Activated T-helper 1 cell treated with anti-CD3 and anti-CD28 coated beads, Interleukin-12 subunit alpha, Interleukin-12 subunit beta, Interleukin-2, Interleukin-4 antibody, amounts not matched to agents 30 ng/mL and 10 ng/mL and 1 ng/mL, durations not matched to agents 14 hours and 24 hours and 36 hours (primary cell): ENCODE measurements at places on chromosomes 5 and 9. TPM values are rescaled to one million over a fixed set of nuclear protein-coding genes. Genes with fewer than 3 reads are reported as not detected.

DNA sequence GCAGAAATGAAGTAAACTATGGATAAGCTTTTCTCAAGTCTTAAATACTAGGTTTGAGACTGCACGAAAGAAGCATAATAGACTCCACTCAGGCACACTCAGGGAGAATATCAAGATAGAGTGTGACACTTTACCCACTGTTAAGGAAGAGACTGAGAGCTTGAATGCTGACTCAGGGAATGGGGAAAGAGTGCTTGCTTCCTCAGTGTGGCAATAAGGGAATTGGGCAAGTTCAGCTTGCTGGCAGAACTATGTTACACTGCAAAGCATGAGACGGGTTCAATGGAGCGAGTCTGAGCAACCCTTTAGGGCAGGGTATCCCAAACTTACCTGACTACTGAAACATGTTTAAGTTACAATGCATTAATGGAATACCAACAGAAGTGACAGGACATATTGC, 237.7 kb upstream of the MEF2C start:
- no peaks in the 10 kb centered on the region for H3K4me1 ChIP-seq
- no peak overlapping the region for H3K27ac ChIP-seq
- no peak overlapping the region for H3K4me3 ChIP-seq
- no peak for DNase-seq

DNA sequence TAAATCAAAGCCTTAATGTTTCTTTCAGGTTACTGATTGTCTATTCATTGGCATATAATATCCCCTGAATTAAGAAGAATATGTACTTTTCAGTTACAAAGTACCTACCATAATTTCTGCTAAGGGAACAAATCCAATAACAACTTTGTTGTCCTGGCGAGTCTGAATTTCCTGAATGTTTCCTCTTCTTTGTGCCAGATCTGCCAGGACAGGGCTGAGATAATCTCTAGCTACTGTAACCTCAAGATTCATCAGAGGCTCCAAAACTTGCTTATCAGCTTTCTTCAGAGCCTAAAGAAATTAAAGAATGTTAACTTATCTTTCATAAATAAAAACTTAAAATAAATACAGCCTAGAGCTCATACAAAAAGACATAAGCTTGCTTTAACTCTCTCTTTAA, 37.2 kb downstream of the HEXB start:
- no peaks in the 10 kb centered on the region for H3K4me1 ChIP-seq
- no peak overlapping the region for H3K27ac ChIP-seq
- H3K36me3 ChIP-seq = peaks cover 43% of the 10 kb centered on the region
- H3K4me3 ChIP-seq = no peak overlapping the region
- DNase-seq = no peak
- no peaks in the 10 kb centered on the region for H3K27me3 ChIP-seq

- peaks cover 4% of the 10 kb centered on the region for H3K27me3 ChIP-seq
- no peak overlapping the region for H3K27ac ChIP-seq
- no peak for DNase-seq
- H3K36me3 ChIP-seq = no peaks in the 10 kb centered on the region
These were observed 82.0 kb upstream of the PCAT7 start for GRCh38 chr9:94472806-94473360.

- H3K36me3 ChIP-seq = no peaks in the 10 kb centered on the region
- DNase-seq = no peak
- no peaks in the 10 kb centered on the region for H3K4me1 ChIP-seq
- no peaks in the 10 kb centered on the region for H3K27me3 ChIP-seq
These were observed 387.5 kb downstream of the FAM170A start for GRCh38 chr5:120016717-120017382.

DNA sequence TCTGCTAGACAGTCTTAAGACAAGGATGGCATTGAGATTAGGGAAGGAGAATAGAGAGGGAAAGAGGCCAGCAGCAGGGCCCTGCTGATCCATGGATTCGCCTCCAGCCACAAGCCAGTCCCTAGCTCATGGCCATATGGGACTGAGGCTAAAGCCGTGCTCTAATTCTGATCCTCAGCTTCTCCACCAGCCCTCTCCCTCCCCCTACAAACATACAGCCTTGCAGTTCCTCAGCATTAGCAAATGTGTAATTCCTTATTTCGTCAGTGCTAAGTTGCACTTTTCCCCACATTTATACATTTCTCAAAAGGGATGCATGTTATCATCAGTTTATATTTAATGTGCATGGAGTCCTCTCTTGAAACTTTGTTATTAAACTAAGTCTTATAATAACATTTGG, 34.8 kb downstream of the ZNF462 start:
- no peak overlapping the region for H3K4me3 ChIP-seq
- H3K36me3 ChIP-seq = no peaks in the 10 kb centered on the region
- H3K4me1 ChIP-seq = no peaks in the 10 kb centered on the region
- no peak for DNase-seq

- no peak for DNase-seq
- H3K27ac ChIP-seq = no peak overlapping the region
- no peaks in the 10 kb centered on the region for H3K36me3 ChIP-seq
- no peak overlapping the region for H3K4me3 ChIP-seq
- peaks cover 3% of the 10 kb centered on the region for H3K27me3 ChIP-seq
- peaks cover 14% of the 10 kb centered on the region for H3K4me1 ChIP-seq
These were observed 64.5 kb downstream of the PAM start for GRCh38 chr5:102819634-102820033.

- no peak for DNase-seq
- no peak overlapping the region for H3K4me3 ChIP-seq
- no peaks in the 10 kb centered on the region for H3K27me3 ChIP-seq
- H3K4me1 ChIP-seq = no peaks in the 10 kb centered on the region
- H3K27ac ChIP-seq = no peak overlapping the region
These were observed 603.0 kb downstream of the NR2F1-AS1 start for GRCh38 chr5:92977846-92978540.

- DNase-seq = no peak
- no peaks in the 10 kb centered on the region for H3K36me3 ChIP-seq
- peak overlapping the region; percentile 7 for H3K27ac ChIP-seq
- H3K27me3 ChIP-seq = no peaks in the 10 kb centered on the region
- H3K4me3 ChIP-seq = no peak overlapping the region
These were observed 95.1 kb downstream of the ZNF354C start for GRCh38 chr5:179154991-179155955.

DNA sequence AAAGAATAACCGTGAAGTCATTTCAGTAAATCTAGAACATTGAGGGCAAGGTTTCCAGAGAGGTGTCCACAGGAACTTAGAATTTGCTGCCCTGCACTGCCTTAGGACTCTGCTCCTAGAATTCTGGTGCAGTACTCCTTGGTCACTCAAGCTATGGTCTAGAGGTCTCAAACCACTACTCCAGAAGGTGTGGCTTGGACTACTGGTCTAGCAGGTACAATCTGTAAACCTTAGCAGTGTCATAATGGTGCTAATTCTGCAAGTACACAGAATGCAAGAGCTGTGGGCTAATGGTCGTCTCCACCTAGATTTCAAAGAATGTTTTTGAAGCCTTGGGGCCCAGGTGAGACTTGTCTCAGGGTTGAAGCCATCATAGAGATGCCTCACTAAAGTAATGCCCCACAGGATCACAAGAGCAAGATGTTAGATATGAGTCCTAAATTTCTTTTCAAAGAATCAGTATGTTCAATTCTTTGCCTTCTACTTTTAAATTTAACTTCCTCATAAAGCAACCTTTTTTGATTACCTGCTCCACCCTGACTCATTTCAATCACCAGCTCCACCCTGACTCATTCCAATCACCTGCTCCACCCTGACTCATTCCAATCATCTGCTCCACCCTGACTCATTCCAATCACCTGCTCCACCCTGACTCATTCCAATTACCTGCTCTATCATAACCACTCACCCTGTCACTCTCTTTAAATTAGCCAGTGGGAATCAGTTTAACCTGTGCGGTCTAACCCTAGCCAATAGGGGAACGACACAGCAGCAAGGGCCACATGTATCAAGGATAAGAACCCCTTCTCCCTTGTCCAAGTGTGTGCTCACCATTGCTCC, 1111.8 kb upstream of the ACO1 start:
- no peak overlapping the region for H3K27ac ChIP-seq
- no peaks in the 10 kb centered on the region for H3K36me3 ChIP-seq
- H3K27me3 ChIP-seq = no peaks in the 10 kb centered on the region
- H3K4me3 ChIP-seq = no peak overlapping the region

DNA sequence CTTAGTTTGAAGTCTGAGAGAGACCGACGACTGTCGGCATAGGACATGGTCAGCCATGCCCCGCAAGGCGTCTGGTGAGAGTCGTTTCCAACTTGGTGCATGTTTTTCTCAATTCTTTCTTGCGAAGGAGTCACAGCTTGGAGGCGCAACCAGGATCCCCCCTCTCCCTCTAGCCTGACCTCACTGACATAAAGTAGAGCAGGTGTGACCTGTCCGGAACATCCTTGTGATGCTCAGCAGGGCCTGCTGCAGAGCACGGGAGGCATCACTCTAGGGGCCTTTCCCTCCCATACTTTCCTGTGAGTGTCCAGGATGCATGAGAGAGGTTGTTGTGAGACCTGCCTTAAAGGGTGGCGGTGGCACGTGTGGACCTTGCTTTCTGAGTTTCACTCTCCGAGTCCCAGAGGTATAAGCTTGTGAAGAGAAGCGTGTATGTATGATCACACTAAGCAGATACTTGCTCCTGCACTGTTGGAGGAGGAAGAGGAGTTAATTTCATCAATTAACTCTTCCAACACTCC, 5.0 kb downstream of the TENT4A start:
- peaks cover 20% of the 10 kb centered on the region for H3K36me3 ChIP-seq
- H3K27ac ChIP-seq = no peak overlapping the region
- no peak overlapping the region for H3K4me3 ChIP-seq
- H3K4me1 ChIP-seq = peaks cover 81% of the 10 kb centered on the region

Gene RXFP3
- not detected in 2 replicates for total RNA-seq

Gene APBA1
- total RNA-seq = 2.4 and 3.5 TPM in 2 replicates
